NCI-H446 treated with DMSO at 0.1 percent for 48 hours (cell line): ENCODE measurements at places on chromosomes 13 and 19.

- no peak for DNase-seq
Measured at GRCh38 chr19:6668691-6669090, 1.3 kb downstream of the TNFSF14 start.

- DNase-seq, result no peak
Measured at GRCh38 chr13:34250151-34250670, 432.3 kb downstream of the RFC3 start.

GRCh38 chr19:28927456-28927855, 285.5 kb downstream of the UQCRFS1 start:
- DNase-seq, result no peak

DNA sequence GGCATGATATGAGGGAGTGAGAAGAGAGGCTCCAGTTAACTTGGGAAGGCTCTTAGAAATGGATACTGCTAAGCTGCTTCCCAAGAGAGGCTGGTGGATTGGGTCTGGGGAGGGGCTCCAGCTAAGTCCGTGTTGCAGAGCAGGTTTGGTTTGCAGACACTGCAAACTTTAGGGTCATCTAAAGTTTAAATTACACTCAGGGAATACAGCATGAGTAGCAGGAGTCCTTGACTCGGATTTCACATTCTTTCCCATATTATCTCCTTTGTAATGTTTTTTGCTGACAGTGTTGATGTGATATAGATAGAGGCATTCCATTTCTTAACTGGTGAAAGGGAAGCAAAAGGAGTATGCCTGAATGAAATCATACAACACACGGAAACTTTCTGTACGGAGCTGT, 31.9 kb downstream of the SGCG start:
- no peak for DNase-seq

GRCh38 chr19:45079911-45080370, 881 bp downstream of the GEMIN7 start:
- no peak for DNase-seq

GRCh38 chr19:13016628-13017305, 21.5 kb downstream of the NFIX start:
- no peak for DNase-seq

GRCh38 chr19:1244693-1245451, 3.3 kb downstream of the ATP5F1D start:
- DNase-seq, result peak; percentile 35

- DNase-seq, result no peak
Measured at GRCh38 chr19:18408053-18408476, 10.6 kb upstream of the LRRC25 start.

- no peak for DNase-seq
Measured at GRCh38 chr19:12872941-12873890, 8.0 kb downstream of the DNASE2 start.

GRCh38 chr13:80237646-80238045, 103.3 kb downstream of the SPRY2 start:
- no peak for DNase-seq

DNA sequence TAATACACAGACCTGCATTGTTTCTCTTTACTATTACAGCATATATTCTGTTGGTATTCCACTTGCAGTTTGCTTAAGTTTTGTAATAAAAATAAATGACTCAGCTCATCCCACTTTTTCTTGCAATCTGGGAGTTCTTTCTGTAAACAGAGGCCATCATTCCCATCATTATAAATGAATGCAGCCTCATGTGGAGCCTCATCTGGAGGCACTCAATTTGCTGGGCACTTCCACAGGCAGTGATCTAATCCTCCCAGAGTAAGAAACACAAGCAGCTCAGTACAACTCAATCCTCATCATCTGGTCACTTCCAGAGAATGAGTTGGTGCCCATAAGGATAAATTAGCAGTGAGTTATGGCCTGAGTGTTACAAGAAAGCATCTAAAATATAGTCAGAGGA, 2801.9 kb downstream of the PCDH9 start:
- DNase-seq, result no peak
